ENCODE measurements at places on chromosomes 5 and 9. TPM values are rescaled to one million over a fixed set of nuclear protein-coding genes. Genes with fewer than 3 reads are reported as not detected.

OMD gene
- total RNA-seq = not detected

CCL27 gene
- not detected for total RNA-seq

CCNO gene
- total RNA-seq = 1.2 TPM

RNF208 gene
- total RNA-seq = 0.24 TPM

GARIN3 gene
- not detected for total RNA-seq

STPG3 gene
- not detected for total RNA-seq

RAD23B gene
- 133 TPM for total RNA-seq

OBP2B gene
- not detected for total RNA-seq

PCDHB8 gene
- under 0.01 TPM for total RNA-seq

TICAM2 gene
- total RNA-seq = 0.72 TPM

TRIM36 gene
- 1.3 TPM for total RNA-seq

CLINT1 gene
- total RNA-seq = 168 TPM

FCN1 gene
- total RNA-seq = not detected

ORM1 gene
- total RNA-seq = not detected

GABRA6 gene
- not detected for total RNA-seq

Measured in tracheal epithelial cell (primary cell).